B cell (primary cell): ENCODE measurements at places on chromosomes 2 and 18. TPM values are rescaled to one million over a fixed set of nuclear protein-coding genes. Genes with fewer than 3 reads are reported as not detected.

ANKRD30BL gene
- total RNA-seq: not detected in 2 replicates

NDC80 gene
- total RNA-seq: 3.7 and 3.9 TPM in 2 replicates

MCEE gene
- total RNA-seq: 17.6 and 21.7 TPM in 2 replicates

TLX2 gene
- total RNA-seq: 0.19 TPM in 1 of 2 replicates, not detected in the other

LRRFIP1 gene
- 139 and 141 TPM in 2 replicates for total RNA-seq

SOX11 gene
- 0.07 TPM in 1 of 2 replicates, not detected in the other for total RNA-seq

TXNDC2 gene
- total RNA-seq: 0.22 and 0.73 TPM in 2 replicates

GRCh38 chr2:42927334-42928160, 135.2 kb upstream of the HAAO start:
- no peak overlapping the region for H3K27ac ChIP-seq
- H3K4me1 ChIP-seq: no peaks in the 10 kb centered on the region
- no peak for DNase-seq
- no peaks in the 10 kb centered on the region for H3K27me3 ChIP-seq

- no peak overlapping the region for H3K4me3 ChIP-seq
- DNase-seq: no peak
- no peak overlapping the region for H3K27ac ChIP-seq
Measured at GRCh38 chr2:238174291-238174690, 15.5 kb downstream of the ERFE start.

DNA sequence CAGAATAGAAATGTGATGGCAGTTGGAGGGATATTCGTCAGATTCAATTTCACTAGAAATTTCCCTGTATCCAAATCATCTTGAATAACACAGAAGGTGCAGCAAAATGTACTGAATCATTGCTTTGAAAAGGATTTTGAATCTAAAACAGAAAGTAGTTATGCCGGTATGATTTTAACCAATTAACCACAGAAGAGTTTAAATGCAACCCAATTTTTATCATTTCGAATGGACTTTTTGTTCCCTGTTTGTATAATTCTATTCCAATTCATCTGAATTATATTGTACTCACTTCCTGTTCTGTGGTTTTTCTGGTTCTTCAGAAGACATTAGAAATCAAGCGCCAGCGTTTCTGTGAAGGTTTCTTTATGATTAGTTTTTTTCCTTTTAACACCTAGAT, 190.4 kb downstream of the MYO3B start:
- H3K27me3 ChIP-seq: peaks cover 24% of the 10 kb centered on the region
- no peaks in the 10 kb centered on the region for H3K36me3 ChIP-seq
- H3K27ac ChIP-seq: no peak overlapping the region
- H3K4me3 ChIP-seq: no peak overlapping the region
- H3K4me1 ChIP-seq: peaks cover 3% of the 10 kb centered on the region

DNA sequence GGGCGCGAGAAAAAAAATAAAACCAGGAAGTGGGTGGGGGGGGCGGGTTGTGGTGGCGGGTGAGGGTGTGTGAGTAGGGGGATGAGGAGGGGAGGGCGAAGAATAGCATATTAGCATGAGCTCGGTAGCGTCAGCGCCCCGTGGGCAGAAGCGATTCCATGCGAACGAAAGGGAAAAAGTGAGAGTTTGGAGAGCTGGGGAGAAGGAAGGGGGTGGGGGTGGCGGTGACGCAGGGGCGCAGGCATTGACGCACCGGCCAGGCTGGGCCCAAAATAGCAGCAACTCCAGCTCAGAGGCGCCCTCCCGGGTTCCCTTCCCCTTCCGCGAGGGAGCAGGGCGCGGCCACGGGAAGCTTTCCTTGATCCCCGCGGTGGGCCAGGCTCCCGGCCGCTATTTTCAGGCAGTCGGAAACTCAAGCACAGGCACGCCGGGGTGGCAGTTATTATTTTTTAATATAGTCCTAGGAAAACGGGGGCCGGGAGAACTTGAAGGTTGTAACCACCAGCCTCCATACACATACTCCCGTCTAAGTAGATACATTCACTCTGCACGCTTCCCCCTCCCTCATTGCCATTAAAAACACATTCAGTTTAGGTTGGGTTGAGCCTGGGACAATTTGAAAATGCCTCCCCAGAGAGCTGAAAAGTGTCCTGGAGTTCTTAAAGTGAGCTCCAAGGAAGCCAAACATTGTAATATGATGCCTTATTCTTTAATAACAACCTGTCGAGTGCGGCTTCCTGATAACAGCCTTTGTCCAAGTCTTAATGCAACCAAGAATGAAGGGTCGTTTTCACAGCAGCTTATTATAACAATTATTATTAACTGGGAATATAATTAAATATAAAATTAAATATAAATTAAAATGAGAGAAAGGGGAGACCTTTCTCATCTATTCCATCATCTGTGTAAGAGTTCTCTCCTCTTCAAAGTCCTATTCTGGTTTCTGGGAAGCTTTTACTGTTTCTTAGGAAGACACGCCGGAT, 2.3 kb upstream of the NR4A2 start:
- DNase-seq: no peak
- H3K27me3 ChIP-seq: peaks cover 24% of the 10 kb centered on the region
- H3K4me3 ChIP-seq: peak overlapping the region; percentile 57
- no peaks in the 10 kb centered on the region for H3K36me3 ChIP-seq
- peaks cover 23% of the 10 kb centered on the region for H3K4me1 ChIP-seq

- peaks cover 14% of the 10 kb centered on the region for H3K4me1 ChIP-seq
- no peak overlapping the region for H3K27ac ChIP-seq
- no peaks in the 10 kb centered on the region for H3K36me3 ChIP-seq
- DNase-seq: no peak
Measured at GRCh38 chr2:11874861-11875260, 128.4 kb downstream of the LPIN1 start.

DNA sequence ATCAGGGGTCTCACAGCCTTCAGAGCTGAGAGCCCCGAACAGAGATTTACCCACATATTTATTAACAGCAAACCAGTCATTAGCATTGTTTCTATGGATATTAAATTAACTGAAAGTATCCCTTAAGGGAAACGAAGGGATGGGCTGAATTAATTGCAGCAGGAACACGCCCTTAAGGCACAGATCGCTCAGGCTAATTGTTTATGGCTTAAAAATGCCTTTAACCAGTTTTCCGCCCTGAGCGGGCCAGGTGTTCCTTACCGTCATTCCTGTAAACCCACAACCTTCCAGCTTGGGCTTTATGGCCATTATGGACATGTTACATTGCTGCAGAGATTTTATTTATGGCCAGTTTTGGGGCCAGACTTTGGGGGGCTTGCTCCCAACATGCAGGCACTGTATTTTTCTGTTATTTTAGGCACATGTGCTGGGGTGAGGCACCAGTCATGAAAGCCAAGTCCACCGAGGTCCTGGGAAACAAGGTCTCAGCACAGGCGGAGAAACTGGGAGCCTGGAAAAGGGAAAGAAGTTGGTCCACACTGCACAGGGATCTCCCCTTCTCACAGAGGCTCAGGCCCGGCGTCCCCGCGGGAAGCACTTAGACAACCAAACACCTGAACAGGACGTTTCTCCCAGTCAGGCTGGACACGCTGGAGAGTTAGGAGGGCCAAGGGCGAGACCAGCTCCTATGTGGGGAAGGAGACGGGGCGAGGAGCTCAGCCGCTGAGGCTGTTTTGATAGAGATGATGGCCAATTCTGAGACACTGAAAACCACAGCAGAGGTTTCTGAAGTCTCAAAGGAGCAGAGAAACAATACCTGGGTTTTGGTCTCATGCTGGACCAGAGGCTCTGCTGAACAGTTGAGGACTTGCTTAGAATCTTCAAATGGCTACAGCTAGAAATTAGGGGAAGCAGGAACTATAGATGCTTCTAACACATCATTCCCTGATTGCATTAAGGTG, 86.7 kb downstream of the TMEM18 start:
- no peak for DNase-seq
- H3K4me1 ChIP-seq: peaks cover under 1% of the 10 kb centered on the region
- H3K4me3 ChIP-seq: no peak overlapping the region
- no peak overlapping the region for H3K27ac ChIP-seq
- no peaks in the 10 kb centered on the region for H3K27me3 ChIP-seq
- no peaks in the 10 kb centered on the region for H3K36me3 ChIP-seq

- H3K4me3 ChIP-seq: peak overlapping the region; percentile 61
- H3K36me3 ChIP-seq: peaks cover 6% of the 10 kb centered on the region
Measured at GRCh38 chr18:74598350-74599001, 806 bp downstream of the ZNF407 start.

DNA sequence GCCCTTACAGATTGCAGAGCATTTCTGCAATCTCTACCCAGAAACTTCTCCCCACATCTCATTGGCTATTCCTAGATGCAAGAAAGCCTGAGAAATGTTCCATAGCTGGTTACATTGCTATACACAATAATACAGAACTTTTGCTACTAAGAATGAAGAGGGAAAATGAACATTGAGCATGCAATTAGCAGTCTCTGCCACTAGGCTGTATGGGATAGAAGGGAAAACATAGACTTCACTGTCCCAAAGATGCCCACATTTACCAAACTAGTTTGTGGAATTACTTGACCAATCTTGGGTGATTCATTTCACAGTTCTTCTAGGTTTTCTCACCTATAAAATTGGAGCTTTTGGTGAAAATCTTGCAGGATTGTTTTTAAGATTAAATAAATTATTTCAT, 265.7 kb upstream of the NT5C1B start:
- no peak overlapping the region for H3K27ac ChIP-seq
- no peaks in the 10 kb centered on the region for H3K36me3 ChIP-seq
- no peaks in the 10 kb centered on the region for H3K27me3 ChIP-seq
- H3K4me3 ChIP-seq: no peak overlapping the region

GRCh38 chr2:41847744-41848441, 199.9 kb upstream of the PKDCC start:
- no peak for DNase-seq
- no peaks in the 10 kb centered on the region for H3K36me3 ChIP-seq
- H3K27ac ChIP-seq: no peak overlapping the region
- no peaks in the 10 kb centered on the region for H3K4me1 ChIP-seq

DNA sequence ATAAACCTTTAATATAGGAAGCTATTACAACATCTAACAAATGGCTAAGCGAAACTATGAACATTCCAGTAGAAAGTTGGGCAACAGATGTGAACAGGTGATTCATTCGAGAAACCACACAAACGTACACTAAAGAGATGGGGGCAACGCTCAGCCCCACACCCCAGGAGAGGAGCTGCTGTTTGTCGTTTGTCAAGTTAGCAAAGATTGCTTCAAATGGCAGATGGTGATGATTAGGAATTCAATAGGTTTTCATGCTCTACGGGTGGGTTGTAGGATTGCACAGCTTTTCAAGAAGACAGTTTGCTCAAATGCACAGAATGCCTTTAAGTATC, 154.7 kb upstream of the HDAC4 start:
- no peak overlapping the region for H3K4me3 ChIP-seq
- no peak overlapping the region for H3K27ac ChIP-seq
- no peaks in the 10 kb centered on the region for H3K4me1 ChIP-seq
- peaks cover 4% of the 10 kb centered on the region for H3K27me3 ChIP-seq

GRCh38 chr2:20549144-20549543, 101.8 kb downstream of the HS1BP3 start:
- no peak overlapping the region for H3K4me3 ChIP-seq
- no peaks in the 10 kb centered on the region for H3K36me3 ChIP-seq
- no peaks in the 10 kb centered on the region for H3K4me1 ChIP-seq
- no peak for DNase-seq

DNA sequence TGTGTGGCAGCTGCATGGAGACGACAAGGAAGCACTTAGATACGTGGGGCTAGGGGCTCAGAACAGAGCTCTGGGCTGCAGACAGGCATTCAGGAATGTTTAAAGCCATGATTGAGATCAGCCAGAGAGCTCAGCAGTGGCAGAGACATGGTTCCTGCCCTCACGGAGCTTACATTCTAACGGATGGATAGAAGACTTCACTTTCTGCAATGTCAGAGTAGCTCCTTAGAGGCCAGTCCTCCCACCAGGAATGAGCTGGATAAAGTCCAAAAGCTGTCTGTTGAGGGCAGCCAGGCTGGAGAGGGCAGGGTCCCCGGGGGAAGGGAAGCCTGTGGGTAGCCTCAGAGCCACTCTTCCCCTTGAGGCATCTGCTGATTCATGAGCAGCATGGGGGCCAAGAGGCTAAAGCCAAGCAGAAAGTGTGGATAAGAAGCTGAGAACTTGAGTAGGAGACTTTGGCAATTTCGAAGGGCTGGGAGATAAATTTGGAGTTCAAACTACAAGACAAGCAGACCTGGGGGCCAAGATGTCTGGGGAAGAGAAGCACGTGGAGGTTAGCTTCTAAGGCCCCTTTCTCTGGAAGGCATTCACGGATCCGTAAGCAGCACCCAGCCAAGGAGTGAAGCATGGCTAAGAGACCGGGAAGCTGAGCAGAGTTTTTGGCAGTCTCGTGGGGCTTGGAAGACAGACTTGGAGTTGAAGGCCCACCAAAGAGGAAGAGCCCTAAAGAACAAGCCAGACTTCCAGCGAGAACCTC, 9.7 kb upstream of the CIB4 start:
- no peaks in the 10 kb centered on the region for H3K36me3 ChIP-seq
- no peaks in the 10 kb centered on the region for H3K27me3 ChIP-seq
- H3K27ac ChIP-seq: no peak overlapping the region
- no peaks in the 10 kb centered on the region for H3K4me1 ChIP-seq
- no peak for DNase-seq

DNA sequence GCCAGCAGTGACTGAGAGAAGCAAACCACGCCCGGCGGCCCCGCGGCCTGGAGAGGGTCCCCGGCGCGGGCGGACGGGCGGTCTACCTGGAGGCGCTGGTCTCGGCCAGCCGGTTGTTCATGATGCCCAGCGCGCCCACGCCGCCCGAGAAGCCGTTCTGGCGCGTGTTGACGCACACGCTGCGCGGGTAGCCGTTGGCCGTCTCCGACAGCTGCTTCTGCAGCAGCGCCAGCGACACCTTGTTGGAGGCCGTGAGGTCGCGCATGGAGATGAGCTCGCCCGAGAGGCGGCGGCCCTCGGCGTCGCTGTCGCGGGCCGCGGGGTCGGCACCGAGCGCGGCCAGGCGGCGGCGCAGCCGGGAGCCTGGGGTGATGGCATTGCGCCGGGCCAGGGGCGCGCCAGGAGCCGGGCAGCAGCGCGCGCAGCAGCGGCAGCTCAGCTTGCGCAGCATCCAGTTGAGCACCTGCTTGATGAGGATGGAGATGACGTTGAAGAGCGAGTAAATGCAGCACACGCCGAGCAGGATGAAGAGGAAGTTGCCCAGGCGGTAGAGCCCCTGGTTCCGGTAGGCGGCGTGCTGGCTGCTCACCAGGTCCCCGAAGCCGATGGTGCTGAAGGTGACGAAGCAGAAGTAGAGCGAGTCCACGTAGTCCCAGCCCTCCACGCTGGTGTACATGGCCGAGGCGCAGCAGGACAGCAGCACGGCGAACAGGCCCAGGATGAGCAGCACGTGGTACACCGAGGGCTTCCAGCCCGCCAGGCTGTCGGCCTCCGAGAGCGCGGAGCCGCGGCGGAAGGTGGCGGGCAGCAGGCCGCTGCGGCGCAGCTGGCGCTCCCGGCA, 118.1 kb downstream of the MSH2 start:
- H3K36me3 ChIP-seq: no peaks in the 10 kb centered on the region
- no peaks in the 10 kb centered on the region for H3K27me3 ChIP-seq
- H3K4me3 ChIP-seq: peak overlapping the region; percentile 60
- peak; percentile 94 for DNase-seq
- no peak overlapping the region for H3K27ac ChIP-seq
